Fibroblast of gingiva (primary cell): ENCODE measurements at places on chromosomes 6 and 20.
A peak's percentile ranks its signal among the peaks of the same experiment; 100 is the strongest.

- peak; percentile 81 for DNase-seq
Measured at GRCh38 chr6:47146431-47147174, 104.5 kb upstream of the ADGRF1 start.

GRCh38 chr6:157980288-157981131 is 1.2 kb upstream of the SYNJ2 start:
- DNase-seq, result no peak

DNA sequence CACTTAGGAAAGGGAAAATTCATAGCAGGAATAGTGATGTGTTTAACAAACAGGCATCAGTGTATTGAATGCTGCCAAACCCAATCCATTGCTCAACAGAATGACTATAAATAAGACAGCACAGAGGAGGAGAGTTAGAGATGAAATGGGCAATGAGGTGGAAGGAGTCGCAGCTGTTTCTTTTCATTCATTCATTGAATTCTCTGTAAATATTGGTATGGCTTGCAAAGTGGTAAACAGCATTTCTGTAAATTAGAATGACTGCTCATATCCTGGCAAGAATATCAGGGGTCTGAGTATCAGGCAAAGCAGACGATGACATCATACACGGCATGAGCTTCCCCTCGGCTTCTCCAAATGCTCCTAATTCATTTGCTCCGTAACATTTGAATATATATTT is 703.6 kb upstream of the SLC35B3 start:
- peak; percentile 45 for DNase-seq

GRCh38 chr20:8127553-8128255 is 4.4 kb upstream of the PLCB1 start:
- DNase-seq, result no peak

- DNase-seq, result no peak
Measured at GRCh38 chr20:51159981-51160380, 137.1 kb upstream of the KCNG1 start.

GRCh38 chr6:52157301-52157941 is 28.8 kb upstream of the IL17A start:
- no peak for DNase-seq

DNA sequence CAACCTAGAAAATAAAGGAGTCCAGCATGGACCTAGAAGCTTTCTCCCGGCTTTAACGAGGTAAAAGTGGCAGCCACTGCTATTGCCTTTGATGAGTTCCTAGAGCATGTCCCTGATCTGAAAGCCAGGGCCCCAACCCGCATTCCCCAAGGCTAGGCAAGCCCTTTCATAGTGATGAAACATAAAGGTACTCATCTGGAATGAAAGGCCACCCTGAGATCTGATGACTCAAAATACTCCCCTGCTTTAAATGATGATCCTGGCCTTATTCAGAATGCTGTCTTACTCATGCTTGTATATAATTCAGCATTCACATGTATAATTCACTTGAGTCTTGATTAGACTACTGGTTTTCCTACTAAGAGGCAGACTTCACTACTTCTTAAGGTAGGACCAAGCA is 21.3 kb downstream of the TTPAL start:
- DNase-seq, result peak; percentile 42

DNA sequence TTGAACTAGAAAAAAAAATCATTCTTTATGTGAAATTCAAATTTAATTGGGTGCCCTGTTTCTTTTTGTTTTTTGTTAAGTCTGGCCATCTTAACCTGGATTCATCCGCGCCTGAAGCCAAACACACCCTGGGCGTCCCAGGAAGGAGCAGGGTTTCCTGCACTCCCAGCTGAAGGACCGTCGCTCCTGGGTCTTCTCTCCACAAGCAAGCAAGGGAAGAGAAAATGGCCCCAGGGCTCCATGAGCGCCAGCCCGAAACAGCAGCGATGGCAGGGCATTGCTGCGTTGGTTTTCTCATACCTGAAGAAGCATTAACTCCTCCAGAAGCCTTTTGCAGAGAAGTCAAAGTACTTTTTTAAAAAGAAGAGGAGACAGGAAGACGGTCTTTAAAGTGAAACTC is 105.4 kb upstream of the AFDN start:
- DNase-seq, result no peak

DNA sequence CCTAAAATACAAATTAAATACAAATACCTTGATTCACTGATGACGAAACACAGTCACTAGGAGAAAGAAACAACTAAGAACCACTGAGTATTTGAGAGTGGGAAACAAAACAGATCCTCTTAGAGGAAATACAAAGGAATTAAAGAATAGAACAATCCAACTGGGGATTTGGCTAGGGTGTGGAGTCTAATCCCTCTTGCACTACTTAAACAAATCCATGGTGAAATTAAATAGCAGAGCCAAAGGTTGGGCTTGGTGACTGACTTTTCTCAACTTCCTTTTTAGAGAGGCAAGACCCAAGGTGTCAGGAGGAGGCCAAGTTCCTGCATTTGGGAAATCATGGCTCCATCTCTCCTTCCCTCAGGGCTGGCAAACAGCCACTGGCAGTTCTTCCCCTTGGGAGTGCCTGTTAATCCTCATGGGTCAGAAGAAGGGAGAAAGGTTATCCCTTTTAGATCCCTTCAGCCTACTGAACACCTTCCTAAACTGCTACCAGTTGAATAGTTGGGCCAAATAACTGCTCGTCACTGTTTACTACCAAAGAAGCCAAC is 101.2 kb upstream of the TRAF3IP2 start:
- no peak for DNase-seq

GRCh38 chr6:43170417-43170930 is 595 bp upstream of the SRF start:
- DNase-seq, result peak; percentile 21

- DNase-seq, result peak; percentile 34
Measured at GRCh38 chr6:128024969-128025368, 124.1 kb upstream of the THEMIS start.

- no peak for DNase-seq
Measured at GRCh38 chr6:109074133-109074415, 20.6 kb downstream of the SESN1 start.

DNA sequence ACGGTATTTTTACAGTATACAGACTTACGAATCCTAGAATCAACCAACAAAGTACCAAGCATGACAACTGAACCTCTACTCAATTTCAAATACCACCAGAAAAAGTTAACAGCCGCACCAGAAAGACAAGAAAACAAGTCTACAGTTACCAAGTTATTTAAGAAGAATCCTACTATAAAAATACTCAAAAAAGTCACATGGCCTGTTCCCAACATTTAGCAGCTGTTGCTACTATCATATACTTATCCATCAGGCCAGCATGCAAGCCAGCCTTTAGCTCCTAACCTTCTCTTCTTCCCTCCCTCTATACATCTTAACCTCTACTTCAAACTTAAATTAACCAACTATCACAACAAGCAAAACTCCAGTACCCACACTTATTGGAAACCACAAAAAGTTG is 1.9 kb downstream of the SYNCRIP start:
- no peak for DNase-seq

DNA sequence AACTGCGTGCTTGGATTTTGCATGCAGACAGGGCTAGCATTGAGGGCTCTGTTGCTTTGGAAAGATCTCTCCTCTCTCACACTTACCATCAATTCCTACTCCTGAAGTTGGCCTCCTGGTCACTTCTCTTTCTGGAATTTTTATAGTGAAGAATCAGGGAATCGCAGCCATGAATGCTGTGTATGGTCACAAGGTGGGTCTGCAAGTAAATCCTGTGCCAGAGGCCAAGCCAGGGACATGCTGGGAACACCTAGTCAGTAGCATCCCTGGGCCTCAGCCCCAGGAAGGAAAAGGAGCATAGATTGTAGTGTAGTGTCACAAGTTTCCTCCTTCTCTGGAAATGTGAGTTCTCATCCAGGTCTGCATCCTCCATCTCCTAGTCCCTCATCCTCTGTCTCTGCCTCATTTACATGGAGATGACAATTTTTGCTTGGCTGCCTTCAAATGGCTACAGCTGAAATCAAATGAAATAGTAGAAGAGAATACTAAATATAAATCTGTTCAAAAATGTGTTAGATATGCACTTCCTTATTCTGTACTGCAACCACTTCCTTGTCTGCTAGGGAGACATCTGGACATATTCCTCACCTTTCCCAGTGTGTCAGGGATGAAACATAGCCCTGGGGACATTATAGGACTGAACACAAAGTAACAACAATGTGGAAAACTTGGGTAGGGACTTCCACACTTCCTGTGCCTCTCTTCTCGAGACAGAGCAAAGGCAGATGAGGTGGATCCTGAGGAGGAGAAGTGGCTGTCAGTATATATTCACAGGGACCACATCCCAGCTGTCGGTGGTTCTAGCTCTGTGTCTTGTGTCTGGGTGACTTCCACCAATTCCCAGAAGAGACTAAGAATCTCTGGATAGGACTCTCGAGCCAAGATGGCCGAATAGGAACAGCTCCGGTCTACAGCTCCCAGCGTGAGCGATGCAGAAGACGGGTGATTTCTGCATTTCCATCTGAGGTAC is 17.0 kb downstream of the CST9 start:
- DNase-seq, result no peak

DNA sequence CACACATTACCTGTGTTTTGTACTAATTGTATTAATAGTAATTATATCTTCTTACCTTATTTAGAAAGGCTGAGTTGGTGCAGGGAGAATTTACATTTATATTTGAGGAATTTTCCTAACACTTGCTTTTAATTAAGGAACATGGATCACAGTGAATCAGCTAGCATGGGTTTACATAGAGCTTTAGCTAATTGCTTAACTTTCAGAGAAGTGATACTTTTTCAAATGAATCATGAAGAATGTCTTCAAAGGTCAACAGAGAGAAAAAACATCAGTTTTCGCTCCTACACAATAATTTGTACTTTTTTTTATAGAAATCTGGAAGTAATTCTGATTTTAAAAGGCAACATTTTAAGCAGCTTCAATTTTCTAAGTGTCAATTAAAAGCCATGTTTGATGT is 195.0 kb upstream of the HEY2 start:
- DNase-seq, result peak; percentile 67

DNA sequence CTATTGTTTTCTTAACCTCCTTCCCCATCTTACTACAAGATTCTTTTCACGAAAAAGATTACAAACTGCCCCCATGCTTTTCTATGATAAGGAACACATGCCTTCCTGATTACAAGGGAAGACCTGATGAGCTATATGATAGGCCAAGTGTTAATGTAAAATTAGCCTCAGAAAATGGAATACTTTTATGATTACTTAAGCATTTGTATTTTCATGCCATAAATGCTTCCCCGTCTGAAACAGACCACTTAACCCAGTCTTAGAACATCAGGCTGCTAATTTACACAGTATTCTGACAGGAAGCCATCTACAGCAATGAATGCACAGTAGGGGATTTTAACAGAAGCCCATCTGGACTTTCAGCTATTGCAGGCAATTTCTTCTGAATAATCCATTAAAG is 274.9 kb downstream of the HAO1 start:
- DNase-seq, result no peak

DNA sequence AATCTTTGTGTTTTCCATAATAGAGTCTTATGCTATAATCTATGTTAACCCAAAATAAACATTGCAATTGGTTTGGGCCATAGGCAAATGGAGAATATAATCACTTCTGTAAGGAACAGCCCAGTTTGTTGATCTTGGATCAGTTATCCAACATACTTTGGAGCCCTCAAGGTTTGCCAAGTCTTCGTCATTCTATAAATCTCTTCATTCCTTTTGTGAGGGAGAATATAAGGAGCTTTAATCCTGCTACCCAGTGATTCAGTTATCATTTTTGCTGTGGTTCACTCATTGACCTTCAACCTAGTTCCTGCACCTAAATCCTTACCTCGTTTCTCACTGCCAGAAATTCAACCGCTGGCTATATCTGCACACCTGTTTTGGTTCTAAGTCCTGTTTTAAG is 500.3 kb upstream of the PTCHD4 start:
- no peak for DNase-seq

GRCh38 chr6:34374069-34374468 is 18.4 kb downstream of the NUDT3 start:
- no peak for DNase-seq

- peak; percentile 65 for DNase-seq
Measured at GRCh38 chr6:38349795-38350194, 289.9 kb downstream of the BTBD9 start.

- peak; percentile 23 for DNase-seq
Measured at GRCh38 chr6:37251211-37251780, 6.3 kb upstream of the TBC1D22B start.

DNA sequence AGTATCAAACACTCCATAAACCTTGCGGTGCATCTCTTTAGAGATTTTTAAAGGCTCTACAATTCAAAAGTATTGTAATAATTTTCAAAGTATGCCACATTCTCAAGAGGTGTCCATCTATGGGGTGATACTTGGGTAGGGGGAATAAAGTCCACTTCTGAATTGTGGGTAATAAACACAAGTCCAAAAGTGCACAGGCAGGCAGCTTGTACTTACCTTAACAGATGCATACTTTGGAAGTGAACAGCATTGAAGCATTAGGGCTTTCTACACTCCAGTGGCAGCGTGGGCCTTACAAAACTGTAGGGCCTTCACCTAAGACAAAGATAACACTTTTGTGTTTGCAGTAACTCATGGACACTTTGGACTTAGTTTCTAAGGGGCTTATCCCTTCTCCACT is 58.6 kb downstream of the AIG1 start:
- no peak for DNase-seq

DNA sequence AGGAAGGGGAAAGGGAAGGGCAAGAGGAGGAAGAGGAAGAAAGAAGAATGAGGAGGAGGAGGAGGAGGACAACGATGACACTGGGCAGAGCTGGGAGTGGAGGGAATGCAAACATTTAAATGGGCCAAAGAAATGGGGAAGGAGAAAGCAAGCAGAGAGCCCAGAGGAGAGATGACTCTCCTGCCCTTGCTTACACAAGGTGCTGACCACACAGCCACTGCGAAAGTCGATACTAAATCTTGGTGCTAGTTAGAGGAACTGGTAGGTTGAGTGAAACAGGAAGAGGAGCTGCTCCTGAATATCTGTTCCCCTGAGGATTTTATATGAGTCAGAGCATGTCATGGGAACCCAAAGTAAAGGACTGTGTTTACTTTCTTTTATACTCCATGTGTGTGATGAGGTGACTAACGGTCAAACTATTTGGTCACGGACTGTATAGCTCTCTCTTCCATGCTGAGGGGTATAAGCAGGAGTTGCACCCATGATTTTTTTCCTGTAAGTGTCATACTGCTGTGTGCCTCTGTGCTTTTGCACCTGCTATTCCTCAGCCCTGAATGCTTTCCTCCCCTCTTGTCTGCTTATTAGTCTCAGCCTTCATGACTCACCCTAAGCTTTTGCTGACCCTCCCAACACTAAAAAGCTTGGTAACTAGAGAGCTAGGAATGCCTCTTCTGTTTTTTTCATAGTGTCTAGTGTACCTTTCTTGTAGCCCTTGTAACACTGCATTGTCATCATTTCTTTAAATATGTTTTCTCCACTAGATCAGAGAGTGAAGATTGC is 9.5 kb upstream of the PAQR8 start:
- peak; percentile 86 for DNase-seq

GRCh38 chr6:72946774-72947173 is 278.5 kb downstream of the KHDC1L start:
- peak; percentile 37 for DNase-seq

DNA sequence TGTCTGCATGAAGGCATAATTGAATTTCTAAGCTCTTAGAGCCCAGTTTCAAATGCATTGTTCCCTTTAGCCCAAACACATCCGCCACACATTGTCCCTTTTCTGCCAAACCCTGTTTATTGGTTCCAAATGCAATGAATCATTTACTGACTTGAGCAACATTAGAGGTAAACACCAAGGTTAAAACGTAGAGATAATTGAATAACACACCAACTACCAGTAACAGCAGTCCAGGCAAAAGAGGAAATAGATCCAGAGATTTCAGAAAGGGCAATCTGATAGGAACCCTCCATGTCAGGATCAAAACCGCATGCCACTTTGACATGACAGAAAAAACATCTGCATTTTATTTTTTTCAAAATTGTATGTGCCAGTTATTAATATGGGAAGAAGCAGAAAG is 114.8 kb downstream of the PKHD1 start:
- DNase-seq, result no peak
